ENCODE measurements at places on chromosomes 2 and 18. TPM values are rescaled to one million over a fixed set of nuclear protein-coding genes. Genes with fewer than 3 reads are reported as not detected.

DNA sequence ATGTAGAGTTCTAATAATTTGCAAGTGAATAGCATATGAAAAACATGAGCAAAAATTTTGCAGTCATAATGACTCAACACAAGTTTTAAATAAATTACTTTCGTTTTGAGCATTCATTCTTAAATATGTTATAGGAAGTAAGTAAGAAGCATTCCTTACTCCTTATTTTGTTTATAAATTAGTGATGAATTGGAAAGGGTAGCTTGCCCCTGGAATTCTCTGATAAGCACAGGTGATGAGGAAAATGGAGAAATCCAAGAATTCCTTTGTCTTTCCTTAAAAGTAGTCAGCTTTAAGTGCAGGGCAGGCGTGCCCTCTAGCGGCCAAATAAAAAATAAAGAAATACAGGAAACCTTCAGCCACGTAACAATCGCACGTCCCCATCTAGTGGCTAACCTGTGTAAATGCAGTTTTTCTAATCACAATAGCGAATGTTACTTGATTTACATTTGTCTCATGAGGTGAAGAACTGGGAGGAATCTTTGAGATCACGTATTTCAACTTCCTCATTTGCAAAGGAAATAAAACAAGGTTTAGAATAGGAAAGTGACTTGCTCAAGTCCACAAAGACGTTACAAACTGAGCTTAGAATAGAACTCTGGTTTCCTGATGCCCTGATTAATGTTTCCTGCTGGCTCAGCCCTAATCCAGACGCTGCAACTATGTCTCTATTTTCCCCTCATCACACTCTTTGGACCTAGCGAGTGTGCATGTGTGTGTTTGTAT is 47.2 kb upstream of the ZNG1B start:
- H3K4me1 ChIP-seq = no peaks in the 10 kb centered on the region
- no peak overlapping the region for H3K4me3 ChIP-seq
- DNase-seq = peak; percentile 62
- no peaks in the 10 kb centered on the region for H3K36me3 ChIP-seq
- no peak overlapping the region for H3K27ac ChIP-seq

- no peak for DNase-seq
- H3K4me3 ChIP-seq = no peak overlapping the region
- H3K27ac ChIP-seq = no peak overlapping the region
- peaks cover 89% of the 10 kb centered on the region for H3K36me3 ChIP-seq
These were observed 73.7 kb downstream of the PXDN start for GRCh38 chr2:1670636-1671035.

Gene UPP2
- total RNA-seq = not detected

- DNase-seq = no peak
- peaks cover 12% of the 10 kb centered on the region for H3K4me1 ChIP-seq
- H3K4me3 ChIP-seq = no peak overlapping the region
- peak overlapping the region; percentile 62 for H3K27ac ChIP-seq
These were observed 39.7 kb upstream of the TGIF1 start for GRCh38 chr18:3410273-3410672.

Gene PRPF40A
- total RNA-seq = 152 TPM

Gene ZFAND2B
- total RNA-seq = 16.2 TPM

- H3K4me3 ChIP-seq = no peak overlapping the region
- H3K4me1 ChIP-seq = no peaks in the 10 kb centered on the region
- no peak overlapping the region for H3K27ac ChIP-seq
- H3K27me3 ChIP-seq = no peaks in the 10 kb centered on the region
- DNase-seq = no peak
- H3K36me3 ChIP-seq = no peaks in the 10 kb centered on the region
These were observed 269.8 kb downstream of the TMX3 start for GRCh38 chr18:68445136-68445535.

- H3K36me3 ChIP-seq = no peaks in the 10 kb centered on the region
- peak; percentile 81 for DNase-seq
- H3K4me1 ChIP-seq = peaks cover 34% of the 10 kb centered on the region
- H3K27me3 ChIP-seq = no peaks in the 10 kb centered on the region
- no peak overlapping the region for H3K4me3 ChIP-seq
- H3K27ac ChIP-seq = no peak overlapping the region
These were observed 16.7 kb upstream of the GLS start for GRCh38 chr2:190863946-190864345.

Gene FZD7
- 10.0 TPM for total RNA-seq

- no peaks in the 10 kb centered on the region for H3K27me3 ChIP-seq
- no peaks in the 10 kb centered on the region for H3K36me3 ChIP-seq
- H3K4me3 ChIP-seq = no peak overlapping the region
- DNase-seq = no peak
These were observed 96.9 kb downstream of the ACTR3 start for GRCh38 chr2:113986762-113987290.

Gene CFC1B
- not detected for total RNA-seq

- H3K27me3 ChIP-seq = peaks cover 17% of the 10 kb centered on the region
- no peak overlapping the region for H3K27ac ChIP-seq
- DNase-seq = no peak
- H3K4me1 ChIP-seq = no peaks in the 10 kb centered on the region
- no peak overlapping the region for H3K4me3 ChIP-seq
These were observed 46.5 kb downstream of the THNSL2 start for GRCh38 chr2:88216641-88217040.

Gene BCL2
- 6.8 TPM for total RNA-seq

Gene GKN2
- not detected for total RNA-seq

- no peak overlapping the region for H3K4me3 ChIP-seq
- H3K36me3 ChIP-seq = no peaks in the 10 kb centered on the region
- H3K27ac ChIP-seq = no peak overlapping the region
- H3K27me3 ChIP-seq = no peaks in the 10 kb centered on the region
- no peaks in the 10 kb centered on the region for H3K4me1 ChIP-seq
These were observed 217.0 kb upstream of the ZNF521 start for GRCh38 chr18:25568986-25569385.

DNA sequence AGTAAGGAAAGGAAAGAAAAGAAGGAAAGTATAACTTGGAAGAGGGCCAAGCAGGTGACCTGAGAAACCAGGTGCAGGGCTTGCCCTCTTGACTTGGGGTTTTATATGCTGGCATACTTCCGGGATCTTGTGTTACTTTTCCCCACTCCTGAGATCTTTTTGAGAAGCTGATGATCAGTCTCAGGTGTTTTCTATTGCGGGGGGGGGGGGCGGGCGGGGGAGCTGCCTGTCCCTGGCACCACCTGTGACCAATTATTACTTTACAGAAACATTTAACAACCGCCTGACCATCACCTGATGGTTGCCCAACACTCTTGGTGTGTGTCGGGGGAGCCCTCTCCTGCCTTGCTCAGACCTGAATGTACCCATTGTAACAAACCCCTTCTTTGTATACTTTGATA is 6.9 kb upstream of the CASP10 start:
- H3K36me3 ChIP-seq = no peaks in the 10 kb centered on the region
- DNase-seq = no peak
- H3K4me3 ChIP-seq = no peak overlapping the region
- no peaks in the 10 kb centered on the region for H3K27me3 ChIP-seq

DNA sequence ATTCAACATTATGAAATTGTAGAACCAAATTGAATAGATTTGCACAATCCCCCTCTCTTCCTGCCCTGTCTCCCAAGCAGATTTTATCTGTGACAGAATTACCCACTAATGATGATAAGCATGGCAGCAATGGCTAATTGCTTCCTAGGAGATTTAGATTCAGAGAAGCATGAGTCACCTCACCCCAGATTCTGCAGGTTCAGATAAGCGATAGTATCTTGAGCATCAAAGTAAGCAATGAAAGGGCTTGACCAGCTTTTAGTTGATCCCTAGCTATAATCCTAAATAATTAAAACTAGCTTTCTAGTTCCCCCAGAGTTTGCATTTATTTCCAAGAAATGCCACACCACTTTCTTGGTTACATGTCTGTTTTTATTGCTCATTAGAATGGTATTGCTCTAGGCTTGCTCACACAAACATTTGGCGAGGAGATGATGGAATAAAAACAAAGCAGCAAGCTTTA is 204.3 kb downstream of the GULP1 start:
- no peaks in the 10 kb centered on the region for H3K27me3 ChIP-seq
- no peak overlapping the region for H3K27ac ChIP-seq
- H3K4me3 ChIP-seq = no peak overlapping the region
- DNase-seq = peak; percentile 45
- H3K36me3 ChIP-seq = no peaks in the 10 kb centered on the region

DNA sequence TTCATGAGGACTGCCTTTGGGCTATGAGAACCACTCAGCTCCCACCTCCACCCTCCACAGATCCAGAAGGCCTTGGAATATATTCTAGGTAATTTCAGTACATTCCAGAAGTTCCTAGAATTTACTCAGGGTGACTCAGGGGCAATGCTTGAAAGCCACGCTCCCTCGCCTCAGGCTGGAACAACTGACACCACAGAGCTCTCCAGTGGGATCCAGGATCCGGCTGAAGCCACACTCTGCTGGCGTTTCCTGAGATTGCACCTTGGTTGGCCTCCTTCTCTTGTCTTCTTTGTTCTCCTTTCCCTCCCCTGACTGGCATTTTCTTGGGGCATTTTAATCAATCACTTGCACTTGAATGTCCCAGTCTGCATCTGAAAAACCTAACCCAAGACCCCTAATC is 92.6 kb upstream of the KCNE4 start:
- H3K27ac ChIP-seq = peak overlapping the region; percentile 14
- H3K4me1 ChIP-seq = peaks cover 13% of the 10 kb centered on the region
- H3K36me3 ChIP-seq = no peaks in the 10 kb centered on the region
- H3K4me3 ChIP-seq = no peak overlapping the region
- DNase-seq = peak; percentile 74

Gene IL36A
- not detected for total RNA-seq

Gene MC4R
- total RNA-seq = not detected

DNA sequence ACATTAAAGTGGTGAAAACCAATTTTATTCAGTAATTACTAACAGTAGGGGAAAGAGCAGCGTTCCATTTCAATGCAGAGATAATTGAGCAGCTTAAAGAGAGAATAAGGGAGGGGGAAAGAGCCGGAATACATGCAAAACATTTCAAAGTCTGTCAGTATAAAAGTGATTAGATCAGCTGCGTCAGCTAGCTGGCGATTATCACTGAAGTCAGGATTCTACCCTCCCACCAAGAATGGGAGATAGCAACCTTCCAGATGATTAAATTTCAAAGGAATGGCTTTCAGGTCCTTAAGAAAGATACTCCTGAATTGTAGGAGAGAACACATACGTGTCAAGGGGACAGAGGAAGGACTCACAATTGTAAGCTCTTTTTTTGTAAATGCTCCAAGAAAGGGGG is 2.7 kb upstream of the ZC3H6 start:
- H3K27me3 ChIP-seq = no peaks in the 10 kb centered on the region
- H3K4me1 ChIP-seq = 0 out of 2 replicates have a peak, but pooled peaks cover 2% of the 10 kb centered on the region
- no peak overlapping the region for H3K4me3 ChIP-seq
- no peaks in the 10 kb centered on the region for H3K36me3 ChIP-seq

GRCh38 chr2:16223841-16224177 is 283.5 kb downstream of the MYCN start:
- no peaks in the 10 kb centered on the region for H3K36me3 ChIP-seq
- H3K4me1 ChIP-seq = peaks cover 33% of the 10 kb centered on the region
- H3K4me3 ChIP-seq = no peak overlapping the region
- DNase-seq = peak; percentile 77

GRCh38 chr2:226491112-226491511 is 308.5 kb downstream of the IRS1 start:
- no peaks in the 10 kb centered on the region for H3K4me1 ChIP-seq
- no peak overlapping the region for H3K27ac ChIP-seq
- H3K4me3 ChIP-seq = no peak overlapping the region
- no peak for DNase-seq

Gene MERTK
- 6.7 TPM for total RNA-seq

- no peaks in the 10 kb centered on the region for H3K36me3 ChIP-seq
- H3K27ac ChIP-seq = no peak overlapping the region
- DNase-seq = no peak
- no peaks in the 10 kb centered on the region for H3K4me1 ChIP-seq
- no peak overlapping the region for H3K4me3 ChIP-seq
These were observed 580.0 kb downstream of the RNF144A start for GRCh38 chr2:7497178-7497577.

DNA sequence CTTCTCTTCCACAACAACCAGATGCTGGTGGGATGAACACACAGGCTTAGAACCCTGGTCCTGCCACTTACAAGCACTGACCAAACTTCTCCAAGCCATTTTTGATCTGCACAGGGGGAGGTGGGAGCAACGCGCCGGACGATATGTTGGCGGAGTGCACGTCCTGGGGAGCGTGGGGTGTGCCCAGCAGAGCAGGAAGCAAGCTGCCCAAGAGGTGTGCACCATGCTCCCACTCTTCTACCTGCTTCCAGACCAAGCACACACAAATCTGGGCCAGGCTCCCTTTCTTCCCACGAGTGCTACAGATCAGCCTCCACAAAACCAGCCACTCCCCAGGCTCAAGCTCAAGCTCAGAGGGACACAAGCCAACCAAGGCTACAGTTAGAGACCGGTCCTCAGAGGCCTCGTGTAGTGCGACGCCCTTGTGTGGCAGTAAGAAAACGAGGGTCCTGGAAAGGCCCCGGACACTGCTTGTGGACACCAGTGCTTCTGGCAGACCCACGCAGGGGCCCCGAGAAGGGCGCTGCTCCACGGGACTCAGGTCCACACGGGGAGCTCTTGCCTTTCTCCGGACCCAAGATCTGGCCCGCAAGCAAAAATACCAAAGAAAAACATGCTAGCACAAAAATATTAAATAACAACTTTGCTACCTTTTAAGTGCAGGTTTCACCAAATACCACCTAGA is 52.0 kb downstream of the ANO7 start:
- H3K27me3 ChIP-seq = no peaks in the 10 kb centered on the region
- H3K4me3 ChIP-seq = no peak overlapping the region
- no peak overlapping the region for H3K27ac ChIP-seq
- peaks cover 87% of the 10 kb centered on the region for H3K36me3 ChIP-seq
- no peaks in the 10 kb centered on the region for H3K4me1 ChIP-seq
- DNase-seq = no peak

GRCh38 chr2:110796716-110797301 is 64.4 kb downstream of the ACOXL start:
- H3K4me1 ChIP-seq = no peaks in the 10 kb centered on the region
- no peaks in the 10 kb centered on the region for H3K36me3 ChIP-seq
- H3K27me3 ChIP-seq = peaks cover 17% of the 10 kb centered on the region
- no peak for DNase-seq

- DNase-seq = peak; percentile 74
- H3K4me1 ChIP-seq = no peaks in the 10 kb centered on the region
- H3K36me3 ChIP-seq = no peaks in the 10 kb centered on the region
- no peaks in the 10 kb centered on the region for H3K27me3 ChIP-seq
- no peak overlapping the region for H3K4me3 ChIP-seq
These were observed 108.6 kb downstream of the COMMD1 start for GRCh38 chr2:62014102-62014501.

DNA sequence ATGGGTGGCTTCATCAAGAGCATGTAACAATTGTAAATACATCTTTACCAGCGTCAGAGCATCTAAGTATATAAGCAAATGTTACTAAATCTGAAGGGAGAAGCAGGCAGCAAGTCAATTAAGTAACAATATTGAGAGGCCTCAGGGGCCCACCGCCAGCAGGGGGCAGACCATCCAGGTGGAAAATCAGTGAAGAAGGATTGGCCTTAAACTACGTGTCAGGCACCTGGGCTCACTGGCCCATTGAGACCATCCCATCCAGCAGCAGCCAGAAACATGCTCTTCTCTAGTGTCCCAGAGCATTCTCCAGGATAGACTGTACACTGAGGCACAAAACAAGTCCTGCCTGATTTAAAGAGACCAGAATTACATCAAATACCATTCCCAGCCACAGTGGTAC is 96.2 kb upstream of the SNTG2 start:
- no peak overlapping the region for H3K27ac ChIP-seq
- DNase-seq = peak; percentile 51
- H3K4me1 ChIP-seq = peaks cover 15% of the 10 kb centered on the region
- H3K27me3 ChIP-seq = no peaks in the 10 kb centered on the region

GRCh38 chr2:218070587-218070986 is 1.5 kb downstream of the RUFY4 start:
- DNase-seq = no peak
- no peak overlapping the region for H3K4me3 ChIP-seq
- H3K36me3 ChIP-seq = no peaks in the 10 kb centered on the region
- no peak overlapping the region for H3K27ac ChIP-seq

Gene SIGLEC15
- total RNA-seq = not detected

Measured in SJCRH30 (cell line).